Keratinocyte (primary cell): ENCODE measurements at places on chromosomes 3 and 15.

DNA sequence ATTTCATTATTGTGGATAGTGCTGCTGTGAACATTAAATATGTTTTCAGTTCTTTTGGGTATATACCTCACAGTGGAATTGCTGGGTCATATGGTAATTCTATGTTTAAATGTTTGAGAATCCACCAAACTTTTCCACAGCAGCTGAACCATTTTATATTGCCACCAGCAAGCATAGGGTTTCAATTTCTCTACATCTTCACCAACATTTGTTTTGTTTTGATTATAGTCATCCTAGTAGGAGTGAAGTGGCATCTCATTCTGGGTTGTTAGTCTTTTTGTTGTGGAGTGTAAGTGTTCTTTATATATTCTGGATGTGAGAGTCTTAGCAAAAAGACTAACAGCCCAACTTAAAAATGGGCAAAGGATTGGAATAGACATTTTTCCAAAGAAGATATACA lies 6.0 kb downstream of the RPUSD2 start:
- no peak for DNase-seq

DNA sequence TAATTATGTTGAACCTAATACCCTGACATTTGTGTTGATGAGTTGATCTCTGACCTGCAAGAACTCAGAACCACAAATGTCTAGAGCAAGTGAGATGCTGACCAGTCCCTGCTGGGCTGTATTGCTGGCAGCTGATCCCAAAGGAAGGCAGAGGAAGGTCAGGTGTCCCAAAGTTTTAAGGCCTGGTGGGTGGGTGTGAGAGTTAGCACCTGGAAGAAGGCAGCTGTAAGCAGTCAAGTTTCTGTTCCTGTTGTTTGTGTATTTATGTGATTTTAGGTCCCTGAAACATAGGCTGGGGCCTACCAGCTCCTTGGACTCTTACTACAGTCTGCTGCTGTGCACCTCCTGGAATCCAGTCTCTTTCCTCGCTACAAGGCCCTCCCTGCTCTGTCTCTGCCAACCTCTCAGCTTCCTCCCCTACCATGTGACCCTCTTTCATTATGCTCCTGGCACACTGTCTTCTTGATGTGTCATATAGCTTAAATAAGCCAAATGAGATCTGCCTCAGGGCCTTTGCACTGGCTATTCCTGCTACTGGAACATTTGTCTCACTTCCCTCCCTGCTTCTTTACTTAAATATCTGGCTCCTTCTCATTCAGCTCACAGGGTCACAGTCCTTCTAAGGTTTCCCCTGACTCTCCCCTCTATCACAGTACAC lies 31.0 kb upstream of the ATOSA start:
- peak; percentile 23 for DNase-seq

- DNase-seq, result no peak
Observed at GRCh38 chr15:39803016-39803415, 20.4 kb upstream of the FSIP1 start.

GRCh38 chr15:27670486-27671209 lies 428.5 kb downstream of the OCA2 start:
- no peak for DNase-seq

GRCh38 chr3:160448845-160449635 lies 546 bp downstream of the TRIM59 start:
- no peak for DNase-seq

GRCh38 chr3:68943753-68944500 lies 11.6 kb upstream of the TAFA4 start:
- no peak for DNase-seq

DNA sequence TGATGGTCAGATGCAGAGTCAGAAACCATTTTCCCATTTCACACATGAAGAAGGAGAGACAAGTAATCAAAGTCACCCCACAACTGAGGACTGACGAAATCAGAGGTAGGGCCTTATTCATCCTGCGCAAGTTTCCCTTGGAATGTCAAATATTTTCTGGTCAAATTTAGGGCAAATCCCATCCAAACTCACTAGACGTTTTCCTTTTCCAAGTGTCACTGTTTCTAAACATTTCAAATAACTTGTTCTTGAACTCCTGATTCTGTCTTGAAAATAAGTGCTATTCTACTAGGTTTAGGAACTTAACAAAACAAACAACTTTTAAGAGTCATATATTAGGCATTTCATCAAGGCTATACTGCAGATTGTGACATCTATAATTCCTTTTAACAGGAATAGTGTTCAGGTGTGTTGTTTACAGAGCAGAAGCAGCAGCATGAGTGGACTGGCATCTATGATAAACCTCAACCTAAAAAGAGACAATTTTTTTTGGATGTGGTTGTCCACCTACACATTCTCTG lies 40.7 kb downstream of the SUMF1 start:
- DNase-seq, result no peak
